ENCODE measurements at places on chromosomes 6 and 20.
A peak's percentile ranks its signal among the peaks of the same experiment; 100 is the strongest.

DNA sequence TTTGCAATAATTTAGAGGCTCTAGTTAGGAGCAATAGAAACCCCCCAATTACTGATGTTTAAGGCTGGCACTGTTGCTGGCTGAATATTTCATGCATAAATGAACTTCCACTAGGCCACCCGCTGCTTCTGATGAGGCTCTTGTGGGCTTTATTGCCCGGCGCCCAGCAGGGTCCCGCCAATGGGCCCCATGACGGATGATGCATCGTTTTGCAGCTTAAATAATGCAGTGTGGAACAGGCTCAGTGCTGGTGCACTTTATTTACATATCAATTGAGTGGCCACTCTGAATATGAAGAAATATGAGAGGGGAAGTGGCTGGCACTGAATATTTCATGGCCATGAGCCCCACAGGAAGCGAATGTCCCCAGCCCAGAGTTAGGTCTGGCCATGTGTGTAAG is 155.3 kb upstream of the MAFB start:
- no peak for DNase-seq

DNA sequence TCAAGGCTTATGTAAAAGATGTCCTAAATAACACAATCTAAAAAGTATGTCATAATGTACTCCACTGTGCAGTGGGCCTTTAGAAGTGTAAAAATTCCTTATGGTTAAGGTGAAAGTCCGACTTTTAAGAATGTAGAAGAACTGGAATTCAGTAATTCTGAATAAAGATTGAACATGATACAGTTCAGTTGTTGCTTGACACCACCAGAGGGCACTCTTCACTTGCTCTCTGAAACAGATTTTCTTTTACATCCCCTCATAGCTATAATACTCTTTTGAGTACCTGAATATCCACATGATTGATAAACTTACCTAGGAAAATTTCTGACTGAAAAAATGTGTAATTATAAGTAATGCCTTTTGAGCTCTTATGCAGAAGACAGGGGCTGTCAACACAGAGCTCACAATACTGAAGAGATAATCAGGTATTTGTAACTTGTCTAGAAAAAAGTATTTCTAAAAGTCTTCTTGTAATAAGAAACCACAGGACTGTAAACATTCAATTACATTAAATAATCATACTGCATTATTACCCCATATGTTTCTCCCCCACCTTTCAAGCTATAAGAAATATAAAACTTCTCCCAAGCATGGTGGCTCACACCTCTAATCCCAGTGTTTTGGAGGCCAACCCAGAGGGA is 92.1 kb downstream of the POPDC3 start:
- peak; percentile 20 for DNase-seq

DNA sequence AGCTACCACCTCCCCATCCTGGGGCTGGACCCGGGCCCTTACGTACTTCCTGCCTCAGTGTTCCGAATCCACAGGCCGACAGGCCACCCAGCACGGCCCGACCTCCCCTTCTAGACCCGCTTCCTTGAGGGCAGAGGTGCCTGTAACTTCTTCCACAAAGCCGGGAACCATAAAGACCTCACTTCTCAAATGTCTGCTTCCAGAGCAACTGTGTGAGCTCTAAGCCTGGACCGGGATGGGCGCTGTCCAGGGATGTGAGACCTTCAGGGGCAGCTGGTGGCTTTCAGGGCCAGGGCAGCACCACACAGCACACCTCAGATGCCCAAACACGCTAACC is 9.3 kb downstream of the SLC2A4RG start:
- no peak for DNase-seq

GRCh38 chr20:20926222-20926905 is 179.8 kb downstream of the LINC00237 start:
- no peak for DNase-seq
